ENCODE measurements at places on chromosomes 2 and 18.
A peak's percentile ranks its signal among the peaks of the same experiment; 100 is the strongest.

GRCh38 chr18:9428862-9429661, 46.3 kb upstream of the RALBP1 start:
- peak; percentile 52 for DNase-seq

GRCh38 chr2:221822416-221822815, 250.3 kb upstream of the EPHA4 start:
- DNase-seq, result no peak

DNA sequence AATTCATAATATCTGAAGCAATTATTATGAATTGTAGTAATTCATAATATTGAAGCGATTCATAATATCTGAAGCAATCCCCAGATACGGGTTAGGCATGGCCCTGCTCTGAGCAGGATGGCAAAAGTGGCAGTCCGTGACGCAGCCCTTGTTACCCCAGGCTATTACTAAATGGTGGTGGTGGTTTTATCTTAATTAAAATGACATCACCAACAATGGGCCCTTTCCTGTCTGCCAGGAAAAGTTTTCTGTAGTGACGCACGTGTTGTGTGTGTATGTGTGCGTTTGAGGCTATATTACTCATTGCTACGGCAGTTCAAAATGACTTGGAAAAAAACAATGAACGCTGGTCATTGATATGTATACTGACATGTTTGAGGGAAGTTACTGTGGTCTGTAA, 10.6 kb upstream of the MOCOS start:
- no peak for DNase-seq

DNA sequence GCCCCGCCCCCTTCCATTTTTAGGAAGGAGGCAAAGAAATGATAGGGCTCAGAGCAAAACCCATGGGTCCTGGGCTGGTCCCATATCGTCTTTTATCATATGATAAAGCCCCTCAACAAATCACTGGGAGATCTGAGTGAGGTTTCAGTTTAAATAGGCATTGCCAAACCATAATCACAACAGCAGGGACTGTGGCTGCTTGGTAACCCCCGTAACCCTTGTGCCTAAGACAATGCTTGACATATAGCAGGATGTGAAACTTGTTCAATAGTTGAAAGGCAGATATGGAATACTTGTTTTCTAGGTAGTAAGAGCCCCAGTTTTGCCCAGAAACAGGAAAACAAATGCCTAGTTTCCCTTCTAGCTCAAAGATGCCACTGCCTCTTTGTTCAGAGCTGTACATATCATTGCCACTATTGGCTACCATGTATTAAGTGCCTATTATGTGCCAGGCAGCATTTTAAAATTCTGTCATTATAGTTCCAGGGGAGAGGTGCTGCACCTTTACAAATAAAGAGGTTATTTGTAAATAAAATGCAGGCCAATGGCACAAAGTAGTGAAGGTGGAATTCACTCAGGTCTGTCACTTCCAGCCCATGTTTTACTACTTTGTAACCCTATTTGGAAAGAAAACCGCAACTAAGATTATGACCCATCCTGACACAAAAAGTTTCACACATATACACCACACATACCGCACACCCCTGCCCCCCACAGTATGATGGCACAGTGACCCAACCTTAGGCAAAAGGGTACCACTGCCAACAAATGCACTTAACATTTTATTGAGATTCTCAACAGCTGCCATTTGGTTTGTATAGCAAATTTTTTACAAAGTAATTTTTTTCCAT, 14.2 kb downstream of the NAGK start:
- no peak for DNase-seq

DNA sequence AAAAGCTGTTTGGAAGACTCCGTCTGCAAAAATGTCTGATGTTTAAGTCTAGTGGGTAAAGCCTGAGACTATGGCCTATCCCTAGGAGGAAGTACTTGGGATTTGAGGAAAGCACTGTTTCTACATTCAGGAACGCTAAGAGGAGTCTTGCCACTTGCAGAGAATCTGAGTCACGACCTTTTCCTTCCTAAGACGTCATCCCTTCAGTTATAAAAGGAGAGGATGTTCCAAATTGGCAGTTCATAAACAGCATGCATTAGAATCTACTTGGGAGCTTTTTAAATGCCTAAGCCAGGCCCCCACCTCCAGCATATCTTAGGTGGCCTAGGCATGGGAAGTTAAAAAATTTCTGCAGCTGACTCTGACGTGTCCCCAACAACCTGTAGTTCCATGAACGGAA, 125.9 kb downstream of the TTC32 start:
- no peak for DNase-seq

DNA sequence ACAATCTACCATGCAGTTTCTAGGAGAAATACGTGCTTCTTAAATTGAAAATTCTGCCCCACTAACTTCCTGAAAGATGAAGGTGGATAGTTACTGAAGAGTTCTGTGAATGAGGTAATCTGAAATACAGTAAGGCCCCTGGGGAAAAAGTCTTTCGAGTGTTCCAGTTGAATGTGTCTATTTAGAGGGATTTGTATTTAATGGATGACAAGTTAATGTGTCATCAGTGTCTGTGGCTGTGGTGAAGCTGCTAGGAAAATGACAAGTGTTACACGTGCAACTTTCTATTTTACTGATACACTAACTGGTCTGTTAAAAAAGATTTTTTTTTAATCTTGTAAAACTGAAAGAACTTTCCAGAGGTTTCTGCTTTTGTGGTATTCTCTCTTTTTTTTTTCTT, 384.6 kb downstream of the STK39 start:
- no peak for DNase-seq

Data from cerebellar nuclear complex (tissue), 1 donor.